ENCODE measurements at places on chromosomes 12 and 14.

- no peak for DNase-seq
Measured at GRCh38 chr12:2482938-2483660, 311.7 kb upstream of the FKBP4 start.

GRCh38 chr12:30843211-30843610 lies 83.3 kb upstream of the TSPAN11 start:
- no peak for DNase-seq

GRCh38 chr14:94059998-94060397 lies 21.0 kb downstream of the DDX24 start:
- DNase-seq: no peak

DNA sequence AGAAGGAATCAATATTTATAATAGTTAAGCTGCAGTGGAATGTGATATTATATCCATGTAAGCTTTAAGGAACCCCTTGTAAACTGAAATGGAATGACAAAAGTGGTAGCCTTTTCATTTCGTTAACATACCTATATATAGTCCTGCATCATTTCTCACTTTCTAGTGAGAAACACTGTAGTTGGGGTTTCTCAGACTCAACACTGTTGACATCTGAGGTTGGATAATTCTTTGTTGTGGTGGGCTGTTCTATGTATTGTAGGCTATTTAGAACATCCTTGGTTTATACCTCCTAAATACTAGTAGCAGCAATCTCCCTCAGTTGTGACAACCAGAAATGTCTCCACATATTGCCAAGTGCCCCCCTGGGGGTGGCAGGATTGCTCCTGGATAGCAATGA lies 79.1 kb downstream of the RAD52 start:
- no peak for DNase-seq

DNA sequence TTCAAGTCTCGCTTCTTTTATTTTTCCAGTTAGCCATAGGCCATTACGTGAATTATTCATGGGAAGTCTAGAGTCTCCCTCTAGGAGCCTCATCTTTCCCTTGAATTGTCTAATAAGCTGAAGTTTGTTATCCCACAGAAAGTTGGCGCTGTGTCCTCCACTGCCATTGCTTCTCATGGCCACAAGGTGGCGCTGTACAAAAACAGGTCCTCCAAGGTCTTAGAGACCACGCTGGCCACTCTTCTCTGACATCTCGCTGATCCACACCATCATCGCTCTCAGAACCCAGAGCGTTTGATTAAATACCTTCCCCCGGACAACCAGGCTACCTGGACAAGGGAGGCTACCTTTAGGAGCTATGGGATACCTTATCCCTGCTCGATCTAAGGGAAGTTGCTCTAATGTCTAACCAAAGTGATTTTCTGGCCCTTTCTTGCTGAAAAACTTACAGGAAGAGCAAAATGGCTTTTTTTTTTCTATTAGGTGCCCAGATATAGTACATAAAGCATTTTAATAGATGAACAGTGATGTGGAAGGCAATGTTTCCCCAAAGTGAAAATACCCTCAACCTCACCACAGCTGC lies 110.0 kb downstream of the CCDC60 start:
- DNase-seq: no peak

GRCh38 chr12:57254506-57255280 lies 3.7 kb upstream of the STAC3 start:
- no peak for DNase-seq

Data from stimulated activated CD8-positive, alpha-beta memory T cell treated with anti-CD3 and anti-CD28 coated beads, Interleukin-4, amount 100 ng/mL, for 1 hour (primary cell).